Stimulated activated CD4-positive, alpha-beta T cell treated with anti-CD3 and anti-CD28 coated beads, TNF-alpha, amount 100 ng/mL, for 48 hours (primary cell): ENCODE measurements at places on chromosomes 2 and 18.

DNA sequence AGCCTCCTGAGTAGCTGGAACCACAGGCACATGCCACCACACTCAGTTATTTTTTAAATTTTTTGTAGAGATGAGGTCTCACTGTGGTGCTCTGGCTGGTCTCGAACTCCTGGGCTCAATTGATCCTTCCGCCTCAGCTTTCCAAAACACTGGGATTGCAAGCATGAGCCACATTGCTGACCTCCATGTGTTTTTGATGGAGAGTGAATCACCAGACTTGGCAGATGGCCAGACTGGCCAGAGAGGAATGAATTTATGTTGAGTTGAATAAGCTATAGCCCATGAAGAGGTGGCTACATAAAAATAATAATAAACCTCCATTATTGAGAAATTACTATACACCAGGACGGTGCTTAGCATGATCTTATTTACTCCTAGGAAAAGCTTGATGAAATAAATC, 91.5 kb downstream of the MREG start:
- DNase-seq, result no peak

DNA sequence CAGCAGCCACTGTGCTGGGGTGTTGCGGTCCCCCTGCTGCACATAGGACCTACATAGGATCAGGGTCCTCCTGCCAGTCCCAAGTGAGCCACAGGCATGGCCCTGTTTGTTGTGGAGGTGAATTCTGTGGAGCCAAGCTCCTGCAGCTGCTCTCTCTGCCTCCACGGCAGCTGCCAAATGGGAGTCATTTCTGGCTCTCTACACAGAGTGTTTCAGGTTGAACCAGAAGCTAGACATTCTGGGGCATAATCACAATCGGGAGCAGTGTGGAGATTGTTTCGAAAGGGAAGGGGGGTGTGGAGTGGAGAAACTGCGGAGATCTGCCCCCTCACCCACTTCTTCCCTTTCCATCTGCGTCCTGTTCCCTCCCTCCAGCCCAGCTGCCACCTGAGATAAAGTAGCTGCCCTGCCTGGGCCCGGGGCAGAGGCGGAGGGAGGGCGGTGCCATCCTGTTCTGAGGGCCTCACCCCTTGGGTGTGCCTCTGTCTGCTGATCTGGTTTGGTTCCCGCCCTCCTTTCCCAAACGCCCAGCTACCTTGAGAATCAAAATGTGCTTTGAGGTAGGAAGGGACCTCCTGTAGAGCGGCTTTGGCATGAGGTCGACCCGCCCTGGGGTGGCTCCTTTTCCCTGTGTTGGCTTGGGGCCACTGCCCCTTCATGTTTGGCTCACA, 139.4 kb downstream of the WDSUB1 start:
- no peak for DNase-seq

DNA sequence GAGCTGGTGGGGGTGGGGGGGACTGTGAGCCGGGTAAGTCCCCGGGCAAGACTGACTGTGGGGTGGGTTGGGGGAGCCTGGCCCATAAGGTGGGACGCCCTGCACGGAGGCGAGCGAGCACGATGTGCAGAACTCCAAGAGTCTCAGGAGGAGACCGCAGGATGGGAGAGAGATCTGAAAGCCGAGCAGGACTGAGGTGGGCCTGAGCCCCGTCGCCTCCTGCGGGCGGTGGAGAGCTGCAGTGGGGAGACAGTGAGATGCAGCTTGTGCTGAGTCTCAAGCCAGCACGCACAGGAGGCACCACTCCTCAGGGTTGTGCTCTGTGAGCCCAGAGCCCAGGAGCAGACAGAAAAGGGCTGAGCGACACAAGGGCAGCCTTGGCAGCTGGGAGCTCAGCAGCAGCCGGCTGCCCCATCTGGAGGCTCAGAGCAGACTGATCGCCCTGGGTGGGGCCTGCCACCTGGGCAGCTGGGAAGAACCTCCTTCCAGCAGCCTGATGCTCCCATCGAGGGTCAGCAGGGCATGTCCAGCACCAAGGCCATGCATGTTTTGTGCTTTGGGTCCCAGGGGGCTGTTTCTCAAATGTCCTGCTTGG, 15.9 kb downstream of the ARHGEF4 start:
- no peak for DNase-seq

GRCh38 chr2:142426064-142426463, 295.2 kb upstream of the LRP1B start:
- no peak for DNase-seq

DNA sequence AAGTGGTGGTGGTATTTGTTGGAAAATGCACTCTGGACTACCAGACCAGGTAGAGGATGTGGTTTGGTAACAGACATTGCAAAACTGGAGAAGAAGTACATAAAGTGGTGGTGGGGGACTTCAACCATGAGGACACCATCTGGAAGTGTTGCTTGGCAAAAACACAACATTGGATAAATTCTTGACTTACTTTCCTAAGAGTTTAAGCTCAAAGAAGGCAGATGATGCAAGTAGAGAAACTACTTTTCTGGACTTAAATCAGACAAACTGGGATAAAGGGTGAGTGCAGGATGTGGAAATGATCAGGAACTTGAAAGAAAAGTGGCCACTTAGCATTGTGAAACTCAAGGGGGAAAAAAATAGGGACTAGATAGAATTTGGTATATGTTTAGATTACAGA, 487.4 kb downstream of the ZEB2 start:
- no peak for DNase-seq

- DNase-seq, result no peak
Measured at GRCh38 chr2:149564097-149564496, 23.5 kb downstream of the MMADHC start.

GRCh38 chr2:113276761-113277425, 1.8 kb downstream of the PAX8 start:
- DNase-seq, result no peak

DNA sequence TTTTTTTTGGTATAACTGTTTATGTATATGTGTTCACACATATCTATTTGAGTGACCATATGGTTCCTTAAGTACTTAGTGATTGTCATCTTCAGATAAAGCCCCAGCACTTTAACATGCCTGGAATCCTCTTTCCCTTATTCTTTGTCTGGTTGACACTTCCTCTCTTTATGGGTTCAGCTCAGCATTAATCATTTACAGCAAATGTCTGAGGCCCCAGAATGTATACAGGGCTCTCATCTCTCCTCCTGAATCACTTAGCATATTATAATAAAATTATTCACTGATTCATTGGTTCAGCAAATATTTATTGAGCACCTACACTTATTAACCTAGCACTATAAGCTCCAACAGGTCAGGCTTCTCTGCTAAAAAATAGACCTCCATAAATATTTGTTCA, 43.5 kb upstream of the CD28 start:
- no peak for DNase-seq

GRCh38 chr2:226139759-226140158, 659.9 kb downstream of the IRS1 start:
- DNase-seq, result no peak

DNA sequence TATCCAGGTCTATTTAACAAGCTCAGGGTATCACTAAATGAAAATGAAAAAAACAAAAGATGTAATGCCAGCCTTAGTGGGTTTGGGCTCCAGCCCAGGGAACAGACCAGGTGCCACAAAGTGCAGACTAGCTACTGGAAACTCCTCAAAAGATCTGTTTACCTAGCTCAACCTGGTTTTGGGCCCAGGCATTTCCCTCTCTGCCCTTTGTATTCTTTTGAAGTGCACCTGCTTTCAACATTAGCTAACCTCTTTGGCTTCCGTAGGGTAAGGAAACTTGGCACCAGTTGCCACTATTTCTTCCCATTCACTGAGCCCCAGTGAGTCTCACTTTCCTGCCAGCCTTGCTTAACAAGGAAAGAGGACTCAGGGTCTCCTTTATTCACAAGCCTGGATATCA, 123.6 kb upstream of the CDCA7 start:
- no peak for DNase-seq

DNA sequence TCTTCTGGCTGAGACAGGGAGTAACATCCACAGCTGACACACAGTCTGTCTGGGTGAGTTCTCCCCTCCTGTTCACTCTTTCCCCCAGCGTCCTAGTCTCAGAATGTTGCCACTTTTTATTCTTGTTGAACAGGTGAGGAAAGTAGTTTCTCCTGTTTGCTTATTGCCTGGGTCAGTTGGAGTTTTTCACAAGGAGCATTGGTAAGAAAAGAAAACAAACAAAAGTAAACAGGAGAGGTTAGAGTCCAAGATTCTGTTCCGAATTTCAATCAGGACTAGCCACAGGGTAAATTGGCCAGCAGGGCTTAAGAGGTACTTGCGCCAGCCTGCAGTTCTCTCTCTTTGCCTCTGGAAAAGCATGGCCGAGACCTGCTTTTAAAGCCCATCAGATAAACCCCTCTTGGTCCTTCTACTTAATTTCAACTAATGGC, 255.0 kb upstream of the EPAS1 start:
- no peak for DNase-seq

GRCh38 chr2:198134293-198134955, 330.0 kb downstream of the PLCL1 start:
- DNase-seq, result no peak

DNA sequence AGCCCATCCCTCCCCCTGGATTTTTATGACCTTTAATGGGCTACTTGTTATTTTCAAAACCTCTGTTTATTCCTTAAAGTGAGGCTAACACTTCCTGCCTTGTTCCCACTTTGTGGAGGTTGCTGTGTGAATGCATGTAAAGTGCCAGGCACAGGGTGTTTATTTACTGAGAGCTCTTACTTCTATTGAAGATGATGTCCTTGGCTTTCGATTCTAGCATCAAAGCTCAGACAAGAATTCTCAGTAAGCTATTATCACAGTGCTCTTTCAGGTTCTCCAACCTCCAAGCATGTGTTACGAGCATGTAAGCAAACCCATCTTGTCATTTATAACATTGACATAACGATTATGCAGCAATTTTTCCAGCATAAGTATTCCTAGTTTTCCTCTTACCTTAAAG, 44.2 kb downstream of the DPYSL5 start:
- DNase-seq, result no peak
